ENCODE measurements at places on chromosomes 7 and 10. TPM values are rescaled to one million over a fixed set of nuclear protein-coding genes. Genes with fewer than 3 reads are reported as not detected.

POU6F2 gene
- not detected for total RNA-seq

TMEM229A gene
- not detected for total RNA-seq

GCC1 gene
- total RNA-seq = 18.1 TPM

ZNF25 gene
- total RNA-seq = 4.1 TPM

CACNB2 gene
- total RNA-seq = not detected

TMEM178B gene
- 2.6 TPM for total RNA-seq

PBLD gene
- 2.0 TPM for total RNA-seq

SPACDR gene
- total RNA-seq = 2.3 TPM

LRIT1 gene
- not detected for total RNA-seq

GNAT3 gene
- not detected for total RNA-seq

ASZ1 gene
- total RNA-seq = not detected

PDLIM1 gene
- 20.6 TPM for total RNA-seq

HPS1 gene
- total RNA-seq = 89.3 TPM

COL26A1 gene
- total RNA-seq = not detected

MMD2 gene
- not detected for total RNA-seq

TEX47 gene
- total RNA-seq = not detected

BMPER gene
- not detected for total RNA-seq

SFTPD gene
- total RNA-seq = not detected

NAT16 gene
- total RNA-seq = not detected

CDK1 gene
- 99.7 TPM for total RNA-seq

TMEM273 gene
- 20.3 TPM for total RNA-seq

HOXA13 gene
- not detected for total RNA-seq

DLG5 gene
- total RNA-seq = 7.0 TPM

SLC26A4 gene
- total RNA-seq = 0.88 TPM

FAM25C gene
- total RNA-seq = not detected

PIP gene
- not detected for total RNA-seq

TRIM73 gene
- 10.1 TPM for total RNA-seq

NYAP1 gene
- total RNA-seq = 0.20 TPM

SEMA4G gene
- 2.0 TPM for total RNA-seq

PLCE1 gene
- not detected for total RNA-seq

IKZF1 gene
- total RNA-seq = 348 TPM

GPNMB gene
- not detected for total RNA-seq

VIM gene
- total RNA-seq = 2,139 TPM

IRF5 gene
- total RNA-seq = 3.7 TPM

CLCN1 gene
- not detected for total RNA-seq

SEMA3C gene
- not detected for total RNA-seq

MIOS gene
- 32.2 TPM for total RNA-seq

ABCB4 gene
- not detected for total RNA-seq

HYAL4 gene
- not detected for total RNA-seq

OPALIN gene
- not detected for total RNA-seq

GPR85 gene
- total RNA-seq = not detected

GSTO2 gene
- total RNA-seq = 0.86 TPM

RPEL1 gene
- total RNA-seq = not detected

OR2A7 gene
- 3.7 TPM for total RNA-seq

TRIM56 gene
- total RNA-seq = 54.3 TPM

CRCP gene
- 26.5 TPM for total RNA-seq

GAD2 gene
- not detected for total RNA-seq

BLVRA gene
- 27.3 TPM for total RNA-seq

SPDYE2 gene
- total RNA-seq = 0.19 TPM

ZNF862 gene
- total RNA-seq = 39.6 TPM

CALML3 gene
- not detected for total RNA-seq

PRPS1L1 gene
- total RNA-seq = not detected

RBP4 gene
- not detected for total RNA-seq

BLNK gene
- total RNA-seq = not detected

ARL5B gene
- 14.4 TPM for total RNA-seq

KIAA1549 gene
- total RNA-seq = 0.40 TPM

KCNH2 gene
- 0.75 TPM for total RNA-seq

GDF2 gene
- not detected for total RNA-seq

SEMA3A gene
- 1.8 TPM for total RNA-seq

Measured in activated naive CD4-positive, alpha-beta T cell treated with anti-CD3 and anti-CD28 coated beads, Interleukin-2, amount 10 ng/mL, durations not matched to agents 5 hours and 36 hours (primary cell).